ENCODE measurements at places on chromosomes 3 and 15.

DNA sequence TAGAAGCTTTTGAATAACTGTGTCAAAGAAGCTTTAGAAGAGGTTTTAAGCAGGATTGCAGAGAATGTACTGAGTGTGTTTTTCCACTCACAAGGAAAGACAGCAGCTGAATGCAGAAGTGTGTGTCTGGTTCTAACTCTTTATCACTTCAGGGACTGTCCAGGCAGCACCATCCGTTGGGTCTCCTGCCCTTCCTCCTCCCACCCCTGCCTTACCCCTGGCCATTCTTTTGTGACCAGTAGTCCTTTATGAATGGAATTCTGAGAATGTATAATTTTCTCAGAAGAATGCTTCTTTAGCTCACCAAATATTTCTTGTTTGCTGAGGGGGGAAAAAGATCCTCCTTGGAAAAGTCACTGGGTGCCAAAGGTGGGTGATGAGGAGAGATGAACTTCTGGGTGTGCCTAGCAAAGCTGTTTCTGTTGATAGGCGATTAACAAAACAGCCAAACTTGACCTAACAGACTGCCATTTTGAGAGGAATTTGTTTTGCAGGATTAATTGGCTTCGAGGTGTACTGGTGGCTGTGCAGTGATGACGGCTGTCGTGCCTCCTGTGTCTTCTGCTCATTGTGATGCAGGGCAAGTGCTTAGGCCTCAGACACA, 70.9 kb downstream of the IGF1R start:
- DNase-seq = no peak

DNA sequence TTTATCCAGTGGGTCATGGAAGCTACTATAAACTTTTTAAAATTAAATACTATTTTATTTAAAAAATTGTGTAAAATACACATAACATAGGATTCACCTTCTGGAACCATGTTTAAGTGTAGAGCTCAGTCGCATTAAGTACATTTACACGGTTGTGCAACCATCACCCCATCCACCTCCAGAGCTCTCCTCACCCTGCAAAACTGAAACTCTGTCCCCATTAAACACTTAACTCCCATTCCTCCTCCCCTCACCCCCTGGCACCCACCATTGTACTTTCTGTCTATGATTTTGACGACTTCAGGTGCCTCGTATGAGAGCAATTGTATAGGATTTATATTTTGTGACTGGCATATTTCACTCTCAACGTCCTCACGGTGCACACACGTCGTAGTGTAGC, 70.7 kb downstream of the APBA2 start:
- no peak for DNase-seq

- DNase-seq = no peak
These were observed 44.8 kb downstream of the CCR3 start for GRCh38 chr3:46286947-46287565.

GRCh38 chr15:74408815-74409214, 24.9 kb downstream of the SEMA7A start:
- no peak for DNase-seq

DNA sequence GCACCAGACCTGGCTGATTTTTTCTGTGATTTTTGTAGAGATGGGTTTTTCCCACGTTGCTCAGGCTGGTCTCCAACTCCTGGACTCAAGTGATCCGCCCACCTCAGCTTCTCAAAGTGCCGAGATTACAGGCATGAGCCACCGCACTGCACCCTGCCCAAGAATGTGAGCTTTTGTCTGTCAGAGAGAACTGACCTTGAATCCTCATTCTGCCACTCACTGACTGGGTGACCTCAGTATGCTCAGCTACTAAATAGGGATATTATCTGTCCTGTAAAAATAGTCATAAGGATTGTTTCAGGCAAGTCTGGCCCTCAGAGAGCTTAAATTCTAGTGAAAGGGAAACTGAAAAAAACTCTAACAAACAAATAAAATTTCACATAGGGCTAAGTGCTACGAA, 2.1 kb upstream of the RFT1 start:
- DNase-seq = no peak

- DNase-seq = no peak
These were observed 39.4 kb downstream of the ARPP21 start for GRCh38 chr3:35678643-35679161.

All from activated T-cell treated with anti-CD3 and anti-CD28 coated beads, Interleukin-2, amount 50 U/mL, for 1 hour (primary cell).